ENCODE measurements at places on chromosomes 16 and 17.

DNA sequence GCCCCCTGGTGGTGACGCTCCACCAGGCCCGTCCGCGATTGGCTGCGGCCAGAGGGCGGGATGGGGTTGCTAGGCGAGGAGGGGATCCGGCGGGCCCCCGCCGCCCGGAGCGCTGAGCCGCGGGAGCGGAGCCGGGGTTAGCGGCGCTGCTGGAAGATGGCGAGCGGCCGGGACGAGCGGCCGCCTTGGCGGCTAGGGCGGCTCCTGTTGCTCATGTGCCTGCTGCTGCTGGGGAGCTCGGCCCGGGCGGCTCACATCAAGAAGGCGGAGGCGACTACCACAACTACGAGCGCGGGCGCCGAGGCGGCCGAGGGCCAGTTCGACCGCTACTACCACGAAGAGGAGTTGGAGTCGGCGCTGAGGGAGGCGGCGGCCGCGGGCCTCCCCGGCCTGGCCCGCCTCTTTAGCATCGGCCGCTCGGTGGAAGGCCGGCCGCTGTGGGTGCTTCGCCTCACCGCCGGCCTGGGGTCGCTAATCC, at the start of gene CPD:
TSS of gene CPD (plus strand) at position 103 of the 478 bp plus-strand sequence. CDS start at position 157, 54 bp downstream.
- DNase-seq: peak; percentile 96

- DNase-seq: no peak
These were observed 44.5 kb downstream of the LITAF start for GRCh38 chr16:11542069-11542744.

DNA sequence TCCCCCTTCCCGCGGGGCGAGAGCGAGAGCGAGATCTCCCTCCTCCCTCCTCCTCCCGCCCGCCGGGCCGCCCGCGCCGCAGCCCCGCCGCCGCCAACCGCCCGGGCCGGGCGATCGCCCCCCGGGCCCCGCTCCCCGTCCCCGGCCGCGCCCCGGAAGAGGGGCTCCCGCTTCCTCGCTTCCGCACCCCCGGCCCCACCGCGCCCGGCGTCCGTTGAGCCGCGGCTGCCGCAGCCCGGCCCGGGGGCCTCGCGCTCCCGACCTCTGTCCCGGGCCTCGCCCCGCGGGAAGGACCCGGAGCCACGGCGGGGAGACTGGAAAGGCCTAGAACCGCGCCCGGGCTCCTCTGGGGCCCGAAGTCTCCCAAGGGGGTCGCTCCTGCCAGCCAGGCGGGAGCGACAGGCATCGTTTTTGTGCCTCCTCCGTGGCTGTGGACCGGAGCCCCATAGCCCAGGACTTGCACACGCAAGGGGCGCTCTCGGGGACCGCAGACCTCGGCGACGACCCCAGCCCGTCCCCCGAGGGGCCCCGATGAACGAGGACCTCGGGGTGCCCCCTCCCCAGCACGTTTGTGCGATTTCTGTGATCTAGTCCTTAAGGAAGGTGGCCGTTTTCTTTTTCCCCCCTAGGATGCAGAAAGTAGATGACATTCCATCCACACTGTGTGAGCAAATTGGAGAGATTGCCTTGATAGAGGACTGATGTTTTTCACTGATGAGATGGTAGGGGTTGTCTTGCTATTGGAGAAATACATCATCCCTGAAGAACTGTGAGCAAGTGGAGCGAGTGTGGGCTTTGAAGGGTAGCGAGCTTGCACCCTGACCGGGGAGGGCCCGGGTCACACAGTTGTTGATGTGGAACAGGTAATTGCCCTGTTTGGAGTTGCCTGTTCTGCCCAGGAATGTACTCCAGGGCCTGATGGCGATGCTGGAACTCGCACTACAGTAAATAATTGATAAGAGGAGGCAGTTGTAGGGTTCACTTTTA, 611 bp downstream of the BANP start:
- DNase-seq: no peak

DNA sequence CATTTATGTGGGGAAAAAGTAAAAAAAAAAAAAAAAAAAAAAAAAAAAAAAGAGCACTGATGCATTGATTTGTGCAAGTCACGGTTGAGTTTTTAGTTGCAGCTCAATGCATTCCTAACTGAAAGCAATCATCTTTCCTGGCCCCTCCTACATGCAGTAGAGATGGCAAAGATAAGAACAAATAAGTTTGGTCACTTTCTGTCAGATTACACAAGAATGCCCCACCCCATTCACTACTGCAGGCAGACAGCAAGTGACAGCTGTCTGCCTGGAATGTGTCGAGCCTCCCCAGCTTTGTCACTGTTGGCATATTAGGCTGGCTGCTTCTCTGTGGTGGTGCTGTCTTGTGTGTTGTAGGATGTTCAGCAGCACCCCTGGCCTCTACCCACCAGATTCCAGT, 243.5 kb downstream of the FOXL1 start:
- DNase-seq: no peak

GRCh38 chr16:79372503-79373184, 227.9 kb downstream of the MAF start:
- peak; percentile 35 for DNase-seq

DNA sequence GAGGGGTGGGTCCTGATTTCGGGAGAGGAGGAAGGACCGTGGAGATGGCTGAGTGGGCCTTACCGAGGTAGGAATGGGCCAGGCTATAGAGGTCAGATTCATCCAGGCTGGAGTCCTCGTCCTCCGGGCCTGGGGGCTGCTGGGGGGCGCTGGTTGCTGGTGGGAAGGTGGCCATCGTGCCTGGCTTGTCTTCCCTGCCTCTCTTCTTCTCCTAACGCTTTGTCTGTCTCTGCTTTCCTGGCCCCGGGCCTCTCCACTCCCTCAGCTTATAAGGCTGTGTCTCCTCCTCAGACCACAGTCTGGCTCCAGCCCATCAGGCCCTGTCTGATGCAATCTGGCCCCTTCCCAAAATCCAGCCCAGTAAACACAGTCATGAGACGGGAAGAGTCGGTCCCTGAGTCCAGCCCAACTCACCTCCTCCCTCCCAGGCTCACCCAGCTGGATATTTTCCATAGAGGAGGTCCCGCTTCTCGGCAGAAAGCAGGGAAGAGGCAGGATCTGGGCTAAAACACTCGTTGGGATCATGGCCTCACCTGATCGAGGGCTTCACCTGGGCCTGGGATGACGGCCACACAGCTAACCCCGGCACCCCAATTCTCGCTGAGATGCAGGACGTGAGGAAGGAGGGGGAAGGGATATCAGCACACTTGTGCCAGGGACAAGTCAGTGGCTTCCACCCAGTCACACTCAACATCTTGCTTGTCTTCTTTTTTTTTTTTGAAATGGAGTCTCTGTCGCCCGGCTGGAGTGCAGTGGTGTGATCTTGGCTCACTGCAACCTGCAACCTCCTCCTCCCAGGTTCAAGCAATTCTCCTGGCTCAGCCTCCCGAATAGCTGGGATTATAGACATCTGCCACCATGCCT, at the start of gene NUPR1:
TSS of gene NUPR1 (minus strand) at position 242 of the 864 bp plus-strand sequence. CDS start at position 175, 67 bp downstream.
- peak; percentile 91 for DNase-seq

- DNase-seq: no peak
These were observed 2.8 kb downstream of the RBFOX3 start for GRCh38 chr17:79607940-79608623.

- DNase-seq: no peak
These were observed 545.1 kb downstream of the MAF start for GRCh38 chr16:79055251-79055970.

DNA sequence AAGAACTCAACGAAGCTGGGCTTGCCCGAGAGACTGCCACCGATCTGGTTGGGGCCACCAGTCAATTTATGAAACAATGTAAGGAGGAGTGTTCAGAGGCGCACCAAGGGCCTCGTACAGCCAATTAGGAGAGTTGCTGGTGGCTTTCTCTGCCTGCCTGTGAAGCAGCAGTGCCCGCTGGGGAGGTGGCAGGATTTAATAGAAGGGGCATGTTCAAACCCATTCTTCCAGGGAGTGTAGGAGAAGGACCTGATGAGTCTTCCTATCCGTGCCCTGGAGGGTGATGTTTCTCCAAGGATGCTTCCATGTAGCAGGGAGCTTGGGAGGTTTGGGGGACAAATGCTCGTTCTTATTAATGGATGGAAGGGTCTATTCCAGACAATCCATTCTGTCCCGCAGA, 178.4 kb downstream of the CCDC182 start:
- DNase-seq: peak; percentile 19

GRCh38 chr16:88973007-88973410, 4.0 kb downstream of the CBFA2T3 start:
- DNase-seq: no peak

DNA sequence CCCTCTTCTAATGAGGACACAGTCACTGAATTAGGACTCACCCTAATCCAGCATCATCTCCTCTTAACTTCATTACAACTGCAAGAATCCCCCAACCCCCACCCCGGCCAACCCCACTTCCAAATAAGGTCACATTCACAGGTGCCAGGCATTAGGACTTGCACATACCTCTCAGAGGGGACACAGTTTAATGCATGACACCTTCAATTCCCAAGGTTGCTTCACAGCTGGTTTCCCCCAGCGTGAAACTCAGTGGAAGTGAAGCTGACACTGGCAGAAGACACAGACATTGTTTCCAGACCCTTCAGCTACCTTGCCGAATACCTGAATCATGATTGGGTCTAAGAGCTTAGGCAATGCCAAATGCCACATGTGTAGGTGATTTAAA, 217.0 kb upstream of the DYNLRB2 start:
- DNase-seq: no peak

- no peak for DNase-seq
These were observed 59.6 kb upstream of the ENPP7 start for GRCh38 chr17:79671085-79671694.

DNA sequence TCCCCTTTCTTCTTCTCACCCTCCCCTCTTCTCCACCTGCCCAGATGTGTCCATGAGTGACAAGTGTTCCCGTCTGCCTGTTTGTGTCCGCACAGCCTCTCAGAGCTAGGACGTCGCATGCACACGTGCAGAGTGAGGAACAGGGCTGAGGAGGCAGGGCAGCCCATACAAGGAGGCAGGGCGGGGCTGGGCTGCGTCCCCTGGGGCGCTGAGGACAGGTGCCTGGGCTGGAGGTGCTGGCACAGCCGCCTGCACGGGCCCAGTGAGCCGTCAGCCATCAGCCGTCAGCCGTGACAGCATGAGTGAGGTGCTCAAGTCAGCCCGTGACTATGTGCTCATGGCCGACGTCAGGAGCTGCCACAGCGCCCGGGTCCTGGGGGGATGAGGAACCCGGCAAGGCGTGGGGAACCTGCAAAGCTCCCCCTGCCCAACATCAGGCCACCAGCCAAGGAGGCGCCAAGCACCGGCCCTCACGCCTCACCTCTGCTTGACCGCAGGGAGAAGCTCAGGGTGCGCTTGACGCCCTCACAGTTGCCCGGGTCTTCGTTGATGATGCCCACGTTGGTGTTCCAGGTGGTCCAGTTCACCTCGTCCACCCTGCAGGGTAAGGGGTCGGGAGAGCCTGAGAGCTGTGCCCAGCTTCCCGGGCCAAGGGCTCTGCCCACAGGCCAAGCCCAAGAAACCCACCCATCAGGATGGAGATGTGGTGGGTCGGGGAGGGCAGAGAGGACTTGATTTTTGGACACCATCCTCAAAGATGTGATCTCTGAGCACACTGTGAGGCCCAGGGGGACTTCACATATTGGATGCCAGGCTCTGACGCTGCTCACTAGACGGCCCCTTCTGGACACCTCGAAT, 13.7 kb upstream of the TRPV3 start:
- no peak for DNase-seq

GRCh38 chr16:82181461-82182185, 11.6 kb upstream of the MPHOSPH6 start:
- no peak for DNase-seq

- peak; percentile 45 for DNase-seq
These were observed 868 bp downstream of the KCNJ12 start for GRCh38 chr17:21376759-21377690.

DNA sequence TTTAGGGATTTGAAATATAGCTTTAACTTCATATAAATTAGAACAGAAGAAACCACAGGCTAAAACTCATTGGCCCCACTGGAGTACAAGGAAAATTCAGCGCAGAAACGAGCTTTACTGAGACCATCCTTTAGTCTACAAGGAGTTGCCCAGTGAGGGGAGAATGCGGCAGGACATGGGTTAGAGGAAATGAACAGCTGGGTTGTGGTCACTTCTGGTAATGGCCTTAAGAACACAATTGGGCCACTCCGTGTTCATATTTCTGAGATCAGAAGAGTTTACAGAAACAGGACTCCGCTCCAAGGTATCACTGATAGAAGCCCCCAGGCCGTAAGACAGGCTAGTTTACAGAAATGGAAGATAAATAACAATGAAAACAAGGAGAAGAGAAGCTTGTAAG, 188.3 kb downstream of the ZFHX3 start:
- no peak for DNase-seq

DNA sequence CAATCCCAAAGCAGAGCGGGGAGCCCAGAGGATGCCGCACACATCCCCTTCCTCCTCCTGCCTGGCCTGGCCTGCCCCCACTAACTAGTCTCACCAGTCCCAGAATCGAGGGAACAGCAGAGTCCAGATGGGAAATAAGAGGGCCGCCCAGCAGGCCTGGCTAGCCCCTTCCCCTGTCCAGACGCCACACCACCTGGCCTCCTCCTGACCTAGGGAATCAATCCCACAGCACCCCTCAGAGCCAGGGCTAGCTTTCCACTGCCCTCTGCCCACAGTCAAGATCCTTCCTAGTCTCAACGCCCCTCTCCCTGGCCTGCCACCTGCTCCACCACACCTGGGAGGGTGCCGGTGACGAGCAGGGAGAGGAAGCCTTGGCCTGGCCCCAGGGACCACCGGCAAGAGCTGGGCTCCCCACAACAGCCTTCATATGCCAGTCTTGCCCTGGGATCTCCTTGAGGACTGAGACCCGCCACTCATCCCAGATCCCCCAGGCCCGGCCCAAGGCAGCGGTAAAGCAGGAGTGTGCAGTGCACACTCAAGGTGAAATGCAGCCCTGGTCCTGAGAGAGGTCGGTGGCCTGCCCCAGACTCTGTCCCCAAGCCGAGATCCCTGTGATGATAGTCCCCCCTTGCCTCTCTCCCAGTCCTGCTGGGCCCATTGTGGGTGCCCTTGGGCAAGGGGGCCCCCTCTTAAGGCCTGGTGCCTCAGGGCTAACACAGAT, 27.9 kb downstream of the KATNB1 start:
- DNase-seq: no peak

GRCh38 chr16:5024632-5025031, 9.1 kb downstream of the NAGPA start:
- peak; percentile 70 for DNase-seq

DNA sequence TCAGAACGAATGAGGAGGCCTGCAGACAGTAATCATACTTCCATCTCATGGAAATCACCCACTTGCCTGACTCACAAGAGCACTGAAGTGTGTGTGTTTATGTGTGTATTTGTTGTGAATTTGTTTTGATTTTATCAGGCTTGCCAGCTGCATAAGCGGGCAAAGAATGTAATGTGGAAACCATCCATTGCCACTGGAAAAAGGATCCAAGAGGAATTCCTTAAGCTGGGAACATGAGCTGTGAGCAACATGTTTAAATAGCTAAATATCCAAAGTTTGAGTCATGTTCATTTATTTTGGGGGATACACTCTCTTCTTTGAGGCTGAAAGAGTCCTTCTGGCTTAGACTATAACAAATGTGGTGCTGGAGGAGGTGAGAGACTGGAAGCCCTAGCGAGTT, 198.4 kb upstream of the TBX2 start:
- no peak for DNase-seq

GRCh38 chr17:79137789-79138165, 63.2 kb downstream of the ENGASE start:
- DNase-seq: no peak

GRCh38 chr16:82178352-82178751, 8.3 kb upstream of the MPHOSPH6 start:
- DNase-seq: no peak

GRCh38 chr17:72501404-72502370, 380.9 kb downstream of the SOX9 start:
- peak; percentile 69 for DNase-seq

GRCh38 chr16:87196661-87197060, 120.5 kb downstream of the C16orf95 start:
- no peak for DNase-seq

GRCh38 chr16:84045818-84046470, 3.3 kb upstream of the SLC38A8 start:
- no peak for DNase-seq

- DNase-seq: peak; percentile 96
These were observed 37.7 kb upstream of the SREBF1 start for GRCh38 chr17:17874478-17874877.
